ENCODE measurements at places on chromosomes 5 and 9. TPM values are rescaled to one million over a fixed set of nuclear protein-coding genes. Genes with fewer than 3 reads are reported as not detected.

The GMCL2 gene
- not detected for polyA plus RNA-seq

The TRAF1 gene
- polyA plus RNA-seq, result 9.3 TPM

GRCh38 chr9:124286292-124286931, 28.7 kb downstream of the NEK6 start:
- H3K27ac ChIP-seq, result peak overlapping the region; percentile 91
- no peaks in the 10 kb centered on the region for H3K36me3 ChIP-seq
- no peaks in the 10 kb centered on the region for H3K27me3 ChIP-seq
- H3K4me3 ChIP-seq, result peak overlapping the region; percentile 9

The C5orf58 gene
- 0.72 TPM for polyA plus RNA-seq

The PDZD2 gene
- polyA plus RNA-seq, result 17.4 TPM
